ENCODE measurements at places on chromosomes 12 and 14.

- no peak overlapping the region for H3K4me3 ChIP-seq
- peaks cover 39% of the 10 kb centered on the region for H3K4me1 ChIP-seq
- H3K27ac ChIP-seq, result peak overlapping the region; percentile 3
- H3K27me3 ChIP-seq, result no peaks in the 10 kb centered on the region
These were observed 45.2 kb downstream of the FOXN3 start for GRCh38 chr14:89371585-89372511.

- peaks cover 39% of the 10 kb centered on the region for H3K27me3 ChIP-seq
- H3K36me3 ChIP-seq, result no peaks in the 10 kb centered on the region
These were observed 45.3 kb downstream of the SPRING1 start for GRCh38 chr12:116692605-116693004.

DNA sequence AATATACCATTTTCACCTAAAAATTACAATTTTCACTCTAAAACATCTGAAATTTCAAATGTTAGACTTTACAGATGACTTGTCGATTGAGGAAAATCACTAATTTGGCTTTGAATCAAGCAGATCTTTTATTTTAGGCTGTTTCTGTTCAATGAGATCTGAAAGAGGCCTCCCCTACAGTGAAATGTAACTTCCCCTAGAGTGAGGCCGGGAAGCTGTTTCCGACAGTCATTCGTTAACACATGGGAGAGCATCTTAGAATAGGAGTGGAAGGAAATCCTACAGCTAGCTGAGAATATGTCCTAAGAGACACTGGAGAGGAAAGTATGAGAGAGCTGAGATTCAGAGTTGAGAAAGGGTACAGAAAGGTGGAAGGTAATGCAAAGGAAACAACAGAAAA lies 5.7 kb upstream of the C14orf93 start:
- H3K27me3 ChIP-seq, result no peaks in the 10 kb centered on the region
- no peak overlapping the region for H3K4me3 ChIP-seq
- H3K4me1 ChIP-seq, result no peaks in the 10 kb centered on the region

GRCh38 chr14:61113561-61114225 lies 132.6 kb downstream of the SLC38A6 start:
- no peaks in the 10 kb centered on the region for H3K4me1 ChIP-seq
- H3K4me3 ChIP-seq, result no peak overlapping the region
- no peaks in the 10 kb centered on the region for H3K36me3 ChIP-seq
- no peak for ATAC-seq
- no peak overlapping the region for H3K27ac ChIP-seq
- H3K27me3 ChIP-seq, result peaks cover 9% of the 10 kb centered on the region

DNA sequence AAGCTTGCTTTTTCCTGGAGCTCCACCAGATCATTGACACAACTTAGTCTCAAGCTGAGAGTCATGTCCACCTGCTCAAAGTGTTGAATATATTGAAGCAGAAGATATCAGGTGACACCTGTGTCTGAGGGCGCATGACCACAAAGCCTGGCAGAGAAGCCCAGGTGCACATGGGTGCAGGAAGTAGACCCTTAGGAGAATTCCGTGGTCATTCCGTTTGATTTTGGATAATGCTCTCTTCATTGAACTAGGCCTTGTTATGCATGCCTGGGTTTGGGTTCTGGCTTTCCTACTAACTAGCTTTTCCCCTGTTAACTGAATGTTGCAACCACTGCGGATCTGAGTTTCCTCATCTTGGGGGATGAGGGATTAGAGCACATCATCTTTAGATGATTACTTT lies 7.1 kb downstream of the ARHGDIB start:
- H3K4me1 ChIP-seq, result peaks cover 51% of the 10 kb centered on the region
- no peak for ATAC-seq
- peak overlapping the region; percentile 81 for H3K4me3 ChIP-seq
- H3K27ac ChIP-seq, result peak overlapping the region; percentile 95
- H3K36me3 ChIP-seq, result peaks cover 93% of the 10 kb centered on the region

DNA sequence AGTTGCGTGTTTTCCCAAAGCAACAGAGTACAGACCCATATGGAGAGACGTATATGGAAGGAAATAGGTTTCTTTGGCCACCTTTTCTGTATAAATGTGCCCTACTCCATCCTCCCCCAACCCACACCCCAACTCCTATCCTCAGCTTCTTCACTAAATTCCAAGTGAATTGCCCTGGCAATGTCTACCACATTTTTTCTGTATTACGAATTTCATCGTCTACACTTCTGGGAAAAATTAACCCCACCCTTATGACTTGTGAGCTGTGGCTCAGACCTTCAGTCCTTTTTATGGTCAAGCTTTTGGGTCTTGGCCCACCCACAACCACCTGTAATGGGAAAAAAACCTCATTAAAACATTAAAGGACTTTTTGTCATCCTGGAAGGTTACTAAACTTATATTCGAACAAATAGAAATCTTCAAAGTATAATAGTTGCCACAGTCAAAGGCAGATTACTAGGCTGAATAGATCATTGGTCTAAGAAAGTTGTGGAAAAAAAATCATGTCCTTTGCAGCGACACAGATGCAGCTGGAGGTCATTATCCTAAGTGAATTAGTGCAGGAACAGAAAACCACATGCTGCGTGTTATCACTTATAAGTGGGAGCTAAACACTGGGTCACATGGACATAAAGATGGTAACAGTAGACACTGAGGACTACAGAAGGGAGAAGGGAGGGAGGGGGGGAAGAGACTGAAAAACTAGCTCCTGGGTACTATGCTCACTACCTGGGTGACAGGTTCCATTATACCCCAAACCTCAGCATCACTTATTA lies 15.7 kb upstream of the NFKBIA start:
- ATAC-seq, result no peak
- no peak overlapping the region for H3K27ac ChIP-seq
- no peak overlapping the region for H3K4me3 ChIP-seq
- peaks cover 31% of the 10 kb centered on the region for H3K4me1 ChIP-seq
- H3K27me3 ChIP-seq, result peaks cover 4% of the 10 kb centered on the region

DNA sequence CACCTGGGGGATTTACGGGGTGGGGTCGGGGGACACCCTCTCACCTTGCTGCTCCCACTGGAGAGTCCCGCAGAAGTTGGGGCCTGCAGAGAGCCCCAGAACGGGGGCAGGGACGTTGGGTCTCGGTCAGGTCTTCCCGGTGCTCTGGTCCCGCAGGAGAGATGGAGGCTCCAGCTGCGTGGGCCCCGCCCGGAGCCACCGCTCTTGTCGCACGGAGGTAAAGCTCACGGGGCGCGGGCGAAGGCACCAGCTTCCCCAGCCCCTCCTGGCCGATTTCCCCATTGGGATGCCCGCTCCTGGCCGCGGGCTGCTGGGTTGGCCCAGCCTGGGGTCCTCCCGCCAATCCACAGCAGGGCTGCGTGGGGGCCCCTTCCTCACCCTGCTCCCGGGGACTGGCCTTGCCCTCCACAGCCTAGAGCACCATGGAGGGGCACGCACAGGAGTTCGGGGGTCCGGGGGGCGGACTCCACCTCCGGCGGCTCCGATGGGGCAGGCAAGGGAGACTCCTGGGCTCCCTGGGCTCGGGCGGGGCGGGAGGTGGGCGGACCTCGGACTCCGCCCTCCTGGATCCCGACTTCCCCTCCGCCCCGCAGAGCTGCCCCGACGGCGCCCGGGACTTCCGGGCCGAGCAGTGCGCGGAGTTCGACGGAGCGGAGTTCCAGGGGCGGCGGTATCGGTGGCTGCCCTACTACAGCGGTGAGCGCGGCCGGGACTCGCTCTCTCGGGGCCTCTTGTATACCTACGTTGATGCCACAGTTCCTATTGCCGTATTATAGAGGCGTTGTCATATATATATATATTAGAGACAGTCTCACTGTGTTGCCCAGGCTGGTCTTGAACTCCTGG lies 8.4 kb downstream of the PAPLN start:
- H3K4me1 ChIP-seq, result peaks cover 23% of the 10 kb centered on the region
- ATAC-seq, result peak; percentile 88
- H3K27ac ChIP-seq, result peak overlapping the region; percentile 77

DNA sequence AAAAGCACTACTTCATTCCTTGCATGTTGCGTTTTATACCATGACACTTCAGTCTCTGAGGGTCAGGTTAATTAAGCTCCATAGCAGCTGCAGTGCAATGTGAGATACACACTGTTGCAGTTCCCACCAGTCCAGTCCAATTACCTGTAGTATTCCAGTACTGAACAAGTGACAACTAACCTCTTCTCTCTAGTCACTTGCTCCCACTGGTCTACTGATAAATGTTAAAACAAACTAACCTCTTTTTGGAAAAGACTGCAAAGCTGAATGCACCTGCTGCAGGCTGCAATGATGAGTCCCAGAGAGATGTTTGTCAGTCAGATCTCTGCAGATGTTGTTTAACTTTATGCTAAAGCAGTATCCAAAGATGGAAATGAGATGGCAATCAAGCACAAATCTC lies 7.9 kb downstream of the NOVA1 start:
- H3K4me1 ChIP-seq, result no peaks in the 10 kb centered on the region
- no peak overlapping the region for H3K4me3 ChIP-seq
- no peak overlapping the region for H3K27ac ChIP-seq

DNA sequence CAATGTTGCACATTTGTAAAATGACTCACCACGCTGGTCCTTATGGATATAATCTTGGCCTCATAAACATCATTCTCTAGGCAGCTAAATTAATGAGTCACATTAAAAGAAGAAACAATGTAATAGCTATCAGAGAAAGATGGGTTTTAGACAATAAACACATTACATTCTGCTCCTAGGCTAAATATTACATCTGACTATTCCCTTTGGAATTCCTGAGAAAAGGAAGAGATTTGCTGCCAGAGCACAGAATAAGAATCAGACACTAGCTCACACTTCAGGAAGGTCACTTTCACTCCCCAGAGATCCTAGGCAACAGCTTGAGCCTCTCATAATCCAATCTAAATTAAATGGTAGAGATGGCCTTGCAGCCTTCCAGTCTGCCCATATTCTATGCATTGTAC lies 218.2 kb downstream of the PTPRO start:
- no peak for ATAC-seq
- peaks cover 18% of the 10 kb centered on the region for H3K4me1 ChIP-seq
- no peak overlapping the region for H3K27ac ChIP-seq
- H3K27me3 ChIP-seq, result no peaks in the 10 kb centered on the region

DNA sequence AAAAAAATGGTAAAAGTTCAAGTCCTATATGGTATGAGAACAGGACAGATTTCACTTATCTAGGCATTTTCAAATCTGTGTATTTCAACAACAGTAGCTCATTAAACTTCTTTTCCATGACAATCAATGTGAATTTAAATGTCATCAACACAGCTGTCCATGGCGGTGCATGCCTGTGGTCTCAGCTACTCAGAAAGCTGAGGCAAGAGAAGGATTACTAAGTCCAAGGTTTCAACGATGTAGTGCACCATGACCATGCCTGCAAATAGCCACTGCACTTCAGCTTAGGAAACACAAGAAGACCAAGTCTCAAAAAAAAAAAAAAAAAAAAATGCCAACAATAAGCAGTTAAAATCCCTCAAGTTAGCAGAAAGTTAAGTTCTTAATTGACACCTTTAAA lies 214.6 kb downstream of the C12orf50 start:
- no peak overlapping the region for H3K27ac ChIP-seq
- no peak overlapping the region for H3K4me3 ChIP-seq
- H3K36me3 ChIP-seq, result no peaks in the 10 kb centered on the region
- ATAC-seq, result no peak
- no peaks in the 10 kb centered on the region for H3K27me3 ChIP-seq
- H3K4me1 ChIP-seq, result no peaks in the 10 kb centered on the region

DNA sequence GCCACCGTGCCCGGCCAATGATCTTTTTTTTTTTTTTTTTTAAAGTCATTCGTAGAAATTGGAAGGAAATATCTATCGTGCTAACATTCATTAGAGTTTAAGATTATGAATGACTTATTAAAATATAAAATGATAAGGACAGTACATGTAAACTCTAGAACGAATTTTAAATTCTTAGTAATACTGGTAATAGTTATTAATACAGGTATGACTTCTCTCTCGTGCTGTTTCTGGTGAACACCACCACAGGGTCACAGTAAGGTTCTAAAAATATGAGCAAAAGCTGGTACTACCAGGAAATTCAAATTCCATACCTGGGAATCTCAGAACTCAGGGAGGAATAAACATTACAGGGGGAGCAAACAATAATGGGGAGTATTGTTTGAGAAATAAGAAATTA lies 26.2 kb downstream of the WNK1 start:
- H3K4me3 ChIP-seq, result peak overlapping the region; percentile 86
- H3K27ac ChIP-seq, result peak overlapping the region; percentile 85
- no peaks in the 10 kb centered on the region for H3K36me3 ChIP-seq
- H3K27me3 ChIP-seq, result no peaks in the 10 kb centered on the region
- peaks cover 53% of the 10 kb centered on the region for H3K4me1 ChIP-seq

DNA sequence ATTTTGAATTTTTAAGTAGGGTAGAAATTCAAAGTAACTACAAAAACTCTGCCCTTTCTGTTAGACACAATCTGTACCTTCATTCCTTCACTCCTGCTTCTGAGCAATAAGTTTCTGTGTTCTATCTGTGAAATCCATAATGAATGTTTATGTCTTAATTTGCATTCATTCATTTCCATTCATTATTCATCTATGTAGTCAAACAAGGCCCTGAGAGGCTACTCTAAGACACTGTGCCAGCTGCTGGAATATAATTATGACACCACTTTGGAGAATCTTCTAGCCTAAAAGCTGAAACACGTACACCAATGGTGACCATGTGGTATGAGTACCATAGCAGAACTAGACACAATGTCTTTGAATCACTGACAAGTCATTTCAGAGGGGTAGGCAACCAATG lies 199.9 kb upstream of the FAR2 start:
- no peak overlapping the region for H3K27ac ChIP-seq
- no peaks in the 10 kb centered on the region for H3K4me1 ChIP-seq
- peaks cover 8% of the 10 kb centered on the region for H3K27me3 ChIP-seq
- no peaks in the 10 kb centered on the region for H3K36me3 ChIP-seq
- H3K4me3 ChIP-seq, result no peak overlapping the region
